ENCODE measurements at places on chromosomes 7 and 10. TPM values are rescaled to one million over a fixed set of nuclear protein-coding genes. Genes with fewer than 3 reads are reported as not detected.

CTAGE4 gene
- 19.1 TPM for total RNA-seq

CAMK1D gene
- total RNA-seq = 14.2 TPM

ZNF117 gene
- 6.9 TPM for total RNA-seq

FAM25A gene
- total RNA-seq = not detected

TRIM4 gene
- total RNA-seq = 31.9 TPM

ASAH2B gene
- total RNA-seq = 2.6 TPM

CLCN1 gene
- total RNA-seq = not detected

GUSB gene
- total RNA-seq = 50.8 TPM

ACHE gene
- total RNA-seq = 7.3 TPM

TRDMT1 gene
- total RNA-seq = 7.3 TPM

GRCh38 chr10:132878730-132879407 lies 63.5 kb downstream of the CFAP46 start:
- H3K27me3 ChIP-seq = no peaks in the 10 kb centered on the region
- no peak overlapping the region for H3K4me3 ChIP-seq
- no peak overlapping the region for H3K27ac ChIP-seq
- no peaks in the 10 kb centered on the region for H3K36me3 ChIP-seq
- no peak for DNase-seq
- no peaks in the 10 kb centered on the region for H3K4me1 ChIP-seq

DNA sequence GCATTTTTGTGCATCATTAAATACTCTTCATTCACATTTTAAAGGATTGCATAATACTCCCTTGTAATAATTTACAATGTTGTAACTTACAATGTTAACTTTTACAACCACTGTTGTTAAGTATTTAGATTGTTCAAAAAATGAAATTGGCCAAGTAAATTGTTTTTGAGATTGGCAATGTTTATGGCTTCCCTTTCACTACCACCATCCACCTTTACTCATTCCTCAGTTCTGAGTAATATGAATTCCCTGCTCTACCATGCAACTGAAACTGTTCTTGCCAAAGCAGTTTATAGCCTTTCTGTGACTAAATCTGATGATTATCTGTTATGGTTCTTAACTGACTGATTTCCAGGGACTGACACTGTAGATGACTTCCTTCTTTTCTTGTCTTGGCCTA lies 80.5 kb upstream of the TMEM106B start:
- H3K36me3 ChIP-seq = no peaks in the 10 kb centered on the region
- no peak for DNase-seq
- no peak overlapping the region for H3K27ac ChIP-seq
- H3K4me1 ChIP-seq = no peaks in the 10 kb centered on the region
- H3K27me3 ChIP-seq = no peaks in the 10 kb centered on the region

GRCh38 chr10:84270708-84271107 lies 25.9 kb downstream of the RGR start:
- no peak overlapping the region for H3K4me3 ChIP-seq
- H3K27me3 ChIP-seq = no peaks in the 10 kb centered on the region
- no peaks in the 10 kb centered on the region for H3K4me1 ChIP-seq

DNA sequence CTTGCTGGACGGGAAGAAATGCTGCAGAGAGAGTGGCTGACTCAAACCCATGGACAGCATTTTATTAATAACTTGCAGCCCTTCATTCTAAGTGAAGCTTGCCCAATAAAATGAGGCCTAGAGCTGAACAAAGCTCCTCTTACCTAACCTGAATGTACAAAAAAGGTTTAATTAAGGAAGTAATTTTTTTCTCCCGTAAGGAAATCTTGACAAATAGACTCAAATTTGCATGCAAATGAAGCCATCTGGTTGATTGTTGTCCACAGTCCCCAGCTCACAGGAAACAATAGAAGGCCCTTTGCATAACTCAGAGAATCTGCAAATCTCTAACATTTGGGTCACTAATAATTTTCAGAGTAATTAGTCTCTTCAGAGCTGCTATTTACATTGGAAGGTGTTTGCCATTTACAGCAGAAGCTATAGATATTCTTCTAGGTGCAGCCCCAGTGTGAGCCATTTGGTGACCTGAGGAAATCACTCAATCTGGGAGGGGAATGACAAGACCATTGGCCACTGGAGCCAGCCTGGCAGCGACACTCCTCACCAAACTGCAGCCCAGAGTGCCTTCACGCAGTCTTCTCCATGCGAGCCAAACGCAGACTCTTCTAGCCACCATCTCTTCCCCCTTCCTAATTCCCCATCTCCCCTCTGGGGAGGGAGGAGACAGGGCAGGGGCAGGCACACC lies 483.0 kb upstream of the C7orf33 start:
- H3K4me1 ChIP-seq = no peaks in the 10 kb centered on the region
- H3K27ac ChIP-seq = no peak overlapping the region
- H3K36me3 ChIP-seq = no peaks in the 10 kb centered on the region

GRCh38 chr10:80741278-80741677 lies 203.6 kb downstream of the SH2D4B start:
- no peak overlapping the region for H3K27ac ChIP-seq
- no peak for DNase-seq
- no peak overlapping the region for H3K4me3 ChIP-seq
- H3K27me3 ChIP-seq = no peaks in the 10 kb centered on the region
- no peaks in the 10 kb centered on the region for H3K4me1 ChIP-seq

GRCh38 chr10:81866753-81867152 lies 8.2 kb upstream of the NRG3 start:
- H3K27me3 ChIP-seq = no peaks in the 10 kb centered on the region
- no peak for DNase-seq
- H3K36me3 ChIP-seq = no peaks in the 10 kb centered on the region
- H3K4me1 ChIP-seq = no peaks in the 10 kb centered on the region
- H3K27ac ChIP-seq = no peak overlapping the region

- no peak overlapping the region for H3K27ac ChIP-seq
- H3K4me3 ChIP-seq = no peak overlapping the region
- H3K36me3 ChIP-seq = no peaks in the 10 kb centered on the region
- no peaks in the 10 kb centered on the region for H3K27me3 ChIP-seq
Observed at GRCh38 chr7:95089414-95090315, 182.3 kb downstream of the PPP1R9A start.

GRCh38 chr10:14552015-14552414 lies 221.3 kb upstream of the FRMD4A start:
- no peak overlapping the region for H3K27ac ChIP-seq
- no peak for DNase-seq
- H3K36me3 ChIP-seq = no peaks in the 10 kb centered on the region
- peaks cover 66% of the 10 kb centered on the region for H3K4me1 ChIP-seq
- no peaks in the 10 kb centered on the region for H3K27me3 ChIP-seq

DNA sequence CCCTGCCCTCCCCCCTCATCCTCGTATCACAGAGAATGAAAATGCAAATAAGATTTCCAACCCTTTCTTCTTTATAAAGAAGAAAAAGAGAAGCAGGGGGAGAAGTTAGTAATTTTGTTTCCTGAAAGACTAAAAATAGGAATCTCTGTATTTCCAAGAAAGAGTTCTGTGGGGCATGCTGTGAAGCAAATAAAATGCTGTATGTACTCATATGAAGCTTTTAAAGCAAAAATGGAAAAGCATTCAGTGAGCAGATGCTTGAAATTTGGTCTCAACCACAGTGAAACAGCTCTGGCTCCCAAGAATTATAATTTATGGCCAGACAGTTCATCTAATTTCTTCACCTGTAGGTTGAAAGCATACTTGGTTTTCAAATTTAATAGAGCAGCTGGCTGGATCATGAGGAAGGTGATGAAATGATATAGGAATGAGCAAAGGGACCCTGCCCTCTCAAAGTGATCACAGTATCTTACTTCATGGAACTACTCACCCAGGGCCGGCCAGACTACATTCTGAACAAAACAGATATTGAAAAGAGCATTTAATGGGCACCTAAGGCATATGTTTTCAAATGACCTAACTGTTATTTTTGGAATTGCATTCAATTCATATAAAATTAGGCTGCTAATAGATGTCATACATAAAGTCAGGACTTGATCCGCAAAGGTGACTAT lies 31.4 kb downstream of the SVIL start:
- no peaks in the 10 kb centered on the region for H3K36me3 ChIP-seq
- H3K4me3 ChIP-seq = no peak overlapping the region
- DNase-seq = no peak
- peaks cover 3% of the 10 kb centered on the region for H3K4me1 ChIP-seq
- no peak overlapping the region for H3K27ac ChIP-seq

DNA sequence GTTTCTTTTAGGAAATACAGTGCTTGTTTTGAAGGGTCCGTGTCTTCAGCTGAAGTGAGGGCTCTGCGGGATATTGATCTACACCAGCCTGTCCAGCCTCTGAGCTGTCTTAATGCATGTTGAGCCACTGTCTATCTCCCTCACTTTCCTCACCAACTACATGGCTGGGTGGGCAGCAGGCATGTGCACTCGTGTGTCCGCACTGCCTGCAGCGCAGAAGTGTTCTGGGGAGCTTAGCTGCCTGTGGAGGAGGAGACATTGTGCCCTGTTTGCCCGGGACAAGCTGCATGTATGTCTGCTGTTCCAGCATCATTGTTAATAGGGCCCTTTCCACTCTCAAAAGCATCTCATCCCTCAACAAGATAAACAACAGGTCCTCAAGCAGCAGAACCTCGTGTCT lies 133.1 kb upstream of the EEPD1 start:
- no peak for DNase-seq
- H3K27ac ChIP-seq = no peak overlapping the region
- no peak overlapping the region for H3K4me3 ChIP-seq
- H3K27me3 ChIP-seq = no peaks in the 10 kb centered on the region

- H3K4me1 ChIP-seq = no peaks in the 10 kb centered on the region
- no peaks in the 10 kb centered on the region for H3K27me3 ChIP-seq
- H3K4me3 ChIP-seq = no peak overlapping the region
- H3K36me3 ChIP-seq = no peaks in the 10 kb centered on the region
Observed at GRCh38 chr10:118925404-118926071, 104.0 kb upstream of the NANOS1 start.

DNA sequence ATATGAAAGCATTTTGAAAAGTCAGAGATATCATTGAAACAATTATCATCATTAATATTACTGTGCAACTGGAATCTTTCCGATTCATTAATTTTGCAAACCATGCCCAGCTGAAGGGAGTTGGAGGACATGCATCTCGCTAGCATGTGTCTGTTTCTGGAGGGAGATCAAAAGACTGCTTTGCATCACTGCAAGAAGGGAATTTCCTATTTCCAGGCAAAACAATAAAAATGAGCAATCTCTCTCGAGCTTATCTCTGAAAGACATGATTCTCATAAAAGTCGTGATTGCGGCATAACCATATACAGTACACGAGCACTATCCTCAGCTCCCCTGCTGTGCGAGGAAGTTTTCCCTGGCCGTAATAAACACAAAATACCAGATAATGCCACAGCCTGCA lies 607.6 kb upstream of the DPP6 start:
- no peaks in the 10 kb centered on the region for H3K36me3 ChIP-seq
- H3K4me3 ChIP-seq = no peak overlapping the region
- H3K4me1 ChIP-seq = no peaks in the 10 kb centered on the region
- no peak overlapping the region for H3K27ac ChIP-seq
- H3K27me3 ChIP-seq = no peaks in the 10 kb centered on the region
- DNase-seq = no peak

DNA sequence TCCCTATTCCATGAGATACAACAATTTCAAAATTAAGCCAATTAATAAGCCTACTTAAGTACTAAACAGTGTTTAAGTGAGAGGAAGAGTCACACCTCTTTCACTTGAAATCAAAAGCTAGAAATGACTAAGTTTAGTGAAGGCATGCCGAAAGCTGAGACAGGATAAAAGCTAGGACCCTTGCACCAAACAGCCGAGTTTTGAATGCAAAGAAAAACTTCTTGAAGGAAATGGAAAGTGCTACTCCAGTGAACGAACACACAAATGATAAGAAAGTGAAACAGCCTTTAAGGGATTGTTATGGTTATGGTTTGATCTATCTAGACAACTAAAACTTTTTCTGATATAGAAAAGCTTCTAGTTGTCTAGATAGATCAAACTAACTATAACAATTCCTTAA lies 135.4 kb upstream of the KMT2E start:
- DNase-seq = no peak
- peaks cover 4% of the 10 kb centered on the region for H3K4me1 ChIP-seq
- no peaks in the 10 kb centered on the region for H3K27me3 ChIP-seq
- H3K27ac ChIP-seq = no peak overlapping the region
- H3K36me3 ChIP-seq = no peaks in the 10 kb centered on the region
- H3K4me3 ChIP-seq = no peak overlapping the region

DNA sequence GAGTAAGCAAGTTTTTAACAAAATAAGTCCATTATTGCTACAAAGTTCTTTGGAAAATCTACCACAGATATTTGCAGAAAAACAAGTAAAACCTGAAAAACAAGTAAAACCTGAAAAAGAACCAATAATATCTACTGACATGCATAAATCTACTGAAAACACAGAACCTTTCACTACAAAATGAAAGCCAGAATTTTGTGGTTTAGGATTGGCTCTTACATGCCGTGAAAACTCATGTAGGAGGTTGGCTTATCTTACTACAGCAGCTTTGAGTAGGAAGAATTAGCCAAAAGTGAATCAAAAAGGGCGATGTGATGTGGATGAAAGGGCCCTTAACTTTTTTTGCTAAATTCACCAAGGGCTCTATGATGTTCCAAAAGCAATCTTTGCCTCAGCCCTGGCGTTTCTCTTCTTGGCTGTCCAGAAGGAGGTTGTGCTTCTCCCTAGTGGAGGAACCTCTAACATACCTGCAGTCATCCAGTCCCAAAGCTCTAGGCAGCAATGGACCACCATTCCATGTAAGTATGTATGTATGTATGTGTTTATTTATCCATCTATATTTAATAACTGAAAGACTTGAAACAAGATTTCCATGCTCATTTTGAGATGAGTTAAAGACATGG lies 93.5 kb upstream of the ZNF804B start:
- peaks cover 19% of the 10 kb centered on the region for H3K4me1 ChIP-seq
- no peaks in the 10 kb centered on the region for H3K27me3 ChIP-seq
- no peak overlapping the region for H3K27ac ChIP-seq
- no peak overlapping the region for H3K4me3 ChIP-seq

DNA sequence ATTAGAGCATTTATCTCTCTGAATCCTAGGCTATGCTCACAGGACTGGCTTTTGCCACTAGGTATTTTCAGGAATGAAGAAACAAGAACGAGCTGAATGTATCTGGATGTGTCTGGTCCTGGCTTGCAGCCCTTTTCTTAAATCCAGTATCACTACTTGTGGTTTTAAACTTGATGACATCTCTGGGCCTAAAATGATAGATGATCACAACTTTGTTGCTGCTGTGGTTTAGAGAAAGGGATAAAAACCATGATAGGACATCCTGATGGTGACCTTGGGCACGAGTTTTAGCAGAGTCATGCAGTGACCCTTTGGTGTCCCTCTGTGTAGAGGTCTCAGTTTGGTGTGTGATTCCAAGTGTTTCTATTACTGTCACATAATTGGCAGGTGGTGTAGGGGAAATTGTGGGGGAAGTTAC lies 31.7 kb upstream of the SEMA3C start:
- H3K4me1 ChIP-seq = no peaks in the 10 kb centered on the region
- no peak for DNase-seq
- H3K4me3 ChIP-seq = no peak overlapping the region
- no peaks in the 10 kb centered on the region for H3K27me3 ChIP-seq
- no peaks in the 10 kb centered on the region for H3K36me3 ChIP-seq

GRCh38 chr7:81624021-81624592 lies 145.7 kb downstream of the HGF start:
- H3K4me1 ChIP-seq = no peaks in the 10 kb centered on the region
- no peak for DNase-seq

DNA sequence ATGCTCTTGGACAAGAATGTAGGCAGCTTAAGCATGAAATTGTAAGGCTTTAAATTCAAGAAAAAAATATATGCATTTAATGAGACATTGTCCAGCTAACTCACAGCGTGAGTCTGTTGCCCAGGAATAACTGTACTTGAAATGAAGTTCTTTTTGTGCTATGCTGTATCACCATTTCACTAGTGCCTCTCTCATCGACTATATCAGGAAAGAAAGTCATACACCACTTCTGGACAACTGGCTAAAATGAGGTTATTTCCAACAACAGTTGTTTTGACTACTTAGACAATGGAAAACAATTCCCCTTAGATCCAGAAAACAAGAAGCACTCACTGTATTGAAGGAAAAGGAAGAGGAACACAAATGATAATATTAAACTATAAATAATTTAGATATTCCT lies 251.8 kb downstream of the CRPPA start:
- DNase-seq = no peak
- H3K4me1 ChIP-seq = no peaks in the 10 kb centered on the region
- H3K4me3 ChIP-seq = no peak overlapping the region
- H3K27me3 ChIP-seq = no peaks in the 10 kb centered on the region
